ENCODE measurements at places on chromosomes 4 and X.

DNA sequence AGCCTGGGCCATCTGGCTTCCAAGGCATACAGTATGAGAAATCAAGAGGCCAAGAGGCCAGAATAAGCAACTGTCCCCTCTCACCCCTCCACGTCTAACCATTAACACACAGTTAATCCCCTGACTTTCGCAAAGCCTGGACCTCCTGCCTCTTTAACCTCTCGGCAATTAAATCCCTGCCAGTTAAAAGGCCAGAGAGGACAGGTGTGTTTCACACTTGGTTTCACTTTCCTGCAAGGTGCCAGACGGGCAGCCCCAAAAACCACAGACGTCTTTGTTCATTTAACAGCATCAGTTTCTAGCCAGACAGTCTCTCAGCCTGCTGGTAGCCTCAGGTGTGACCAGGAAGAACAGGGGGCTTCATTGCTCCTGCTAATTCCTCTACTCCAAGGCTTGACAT, 91.1 kb upstream of the KIT start:
- no peak for DNase-seq

DNA sequence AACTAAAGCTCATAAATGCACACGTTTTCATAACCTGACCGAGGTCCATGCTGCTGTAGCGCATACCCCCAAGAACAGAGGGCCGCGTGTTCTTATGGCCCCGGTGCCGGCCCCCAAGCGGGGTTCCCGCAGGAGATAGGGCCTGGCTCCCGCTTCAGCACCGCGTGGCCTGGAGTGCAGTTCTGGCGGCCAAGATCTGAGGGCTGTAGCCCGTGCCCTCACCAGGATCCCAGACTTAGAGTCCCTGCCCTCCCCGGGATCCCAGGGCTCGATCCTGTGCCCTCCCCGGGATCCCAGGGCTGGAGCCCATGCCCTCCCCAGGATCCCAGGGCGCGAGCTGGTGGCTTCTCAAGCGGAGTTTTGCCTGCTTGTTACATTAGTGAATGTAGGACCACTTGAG, 1.0 kb upstream of the GRPEL1 start:
- DNase-seq, result peak; percentile 65

DNA sequence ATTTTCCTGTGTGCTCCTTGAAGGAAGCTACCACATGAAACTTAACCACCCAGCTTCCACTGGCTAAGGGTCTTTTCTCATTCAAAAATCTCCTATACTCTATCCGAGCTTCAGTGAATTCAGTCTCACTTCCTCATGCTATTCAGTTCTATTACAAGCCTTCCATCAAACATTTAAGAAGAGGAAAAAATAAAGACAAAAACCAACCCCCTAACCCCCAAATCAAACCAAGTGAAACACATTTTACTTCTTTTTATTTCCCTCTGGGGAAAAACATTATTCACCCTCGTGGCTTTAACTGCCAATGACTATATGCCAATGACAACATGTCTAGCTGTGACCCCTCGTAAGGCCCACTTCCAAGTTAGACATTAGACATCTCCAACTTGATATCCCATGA, 16.2 kb upstream of the WDR19 start:
- no peak for DNase-seq

DNA sequence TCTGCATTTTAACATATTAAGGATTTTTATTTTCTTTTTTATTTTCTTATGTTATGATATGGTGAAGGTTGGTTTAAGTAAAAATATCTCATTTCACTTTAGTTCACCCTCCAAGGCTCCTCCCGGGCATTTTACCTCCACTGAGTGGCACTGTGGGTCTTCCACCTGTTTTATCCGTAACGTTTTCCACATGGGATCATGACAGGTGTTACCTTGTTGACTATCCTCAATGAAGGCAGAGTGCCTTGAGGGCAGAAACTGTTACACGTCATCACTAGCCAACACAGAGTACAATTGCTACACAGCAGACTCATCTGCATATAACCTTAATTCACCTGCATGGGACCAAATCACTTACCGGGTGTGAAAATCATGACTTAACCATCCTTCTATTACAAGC, 105.8 kb downstream of the GEMIN8 start:
- no peak for DNase-seq

DNA sequence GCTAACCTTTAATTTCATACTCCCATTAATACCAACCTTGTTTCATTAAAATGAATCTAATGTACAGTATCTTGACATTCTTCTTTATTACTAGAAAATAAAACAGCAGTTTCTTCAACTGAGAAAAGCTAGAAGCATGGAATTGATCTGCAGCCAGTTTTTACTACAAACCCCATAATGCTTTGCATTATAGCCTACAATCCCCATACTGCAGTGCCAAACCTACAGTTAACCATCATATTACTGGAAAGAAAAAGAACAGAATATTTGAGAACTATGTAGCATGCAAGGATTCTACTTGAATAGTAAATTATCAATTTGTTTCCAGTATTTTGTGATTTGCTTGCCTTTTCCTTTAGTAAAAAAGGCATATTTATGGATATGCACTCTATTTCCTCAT, 3.2 kb upstream of the IL1RAPL1 start:
- no peak for DNase-seq

DNA sequence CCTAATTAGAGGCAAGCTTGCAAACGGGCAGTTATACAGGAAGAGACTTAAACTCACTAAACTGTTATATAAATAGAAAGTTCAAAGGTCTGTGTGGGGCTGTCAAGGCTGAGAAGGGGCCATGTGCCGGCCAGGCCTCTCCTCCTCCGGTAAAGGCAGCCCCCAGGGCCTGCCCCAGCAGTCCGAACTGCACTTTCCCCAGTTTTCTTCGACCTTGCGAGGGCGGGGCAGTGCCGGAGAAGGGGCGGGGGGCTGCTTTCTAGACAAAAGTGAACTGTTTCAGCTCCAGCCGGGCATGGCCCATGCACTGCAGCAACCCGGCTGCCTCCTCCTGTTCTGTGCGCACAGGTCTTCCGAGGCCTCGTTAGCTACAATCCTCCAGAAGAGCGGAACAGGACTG, 4.1 kb downstream of the AFF2 start:
- no peak for DNase-seq

Data from activated CD4-positive, alpha-beta T cell treated with anti-CD3 and anti-CD28 coated beads, Interleukin-2, amount 10 ng/mL, durations not matched to agents 24 days and 14 days (primary cell).